ENCODE measurements at places on chromosomes 11 and 22.

DNA sequence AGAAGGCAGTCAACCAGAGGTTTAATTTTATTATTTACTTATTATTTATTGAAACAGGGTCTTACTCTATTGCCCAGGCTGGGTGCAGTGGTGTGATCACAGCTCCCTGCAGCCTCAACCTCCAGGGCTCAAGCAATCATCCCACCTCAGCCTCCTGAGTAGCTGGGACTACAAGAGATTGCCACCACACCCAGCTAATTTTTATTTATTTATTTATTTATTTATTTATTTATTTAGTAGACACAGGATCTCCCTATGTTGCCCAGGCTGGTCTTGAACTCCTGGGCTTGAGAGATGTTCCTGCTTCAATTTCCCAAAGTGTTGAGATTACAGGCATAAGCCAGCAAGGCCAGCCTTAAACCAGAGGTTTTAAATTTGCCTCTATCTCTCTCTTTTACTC is 83.1 kb downstream of the RCN1 start:
- DNase-seq: no peak

GRCh38 chr11:60750911-60751310 is 5.8 kb upstream of the MS4A15 start:
- DNase-seq: no peak

DNA sequence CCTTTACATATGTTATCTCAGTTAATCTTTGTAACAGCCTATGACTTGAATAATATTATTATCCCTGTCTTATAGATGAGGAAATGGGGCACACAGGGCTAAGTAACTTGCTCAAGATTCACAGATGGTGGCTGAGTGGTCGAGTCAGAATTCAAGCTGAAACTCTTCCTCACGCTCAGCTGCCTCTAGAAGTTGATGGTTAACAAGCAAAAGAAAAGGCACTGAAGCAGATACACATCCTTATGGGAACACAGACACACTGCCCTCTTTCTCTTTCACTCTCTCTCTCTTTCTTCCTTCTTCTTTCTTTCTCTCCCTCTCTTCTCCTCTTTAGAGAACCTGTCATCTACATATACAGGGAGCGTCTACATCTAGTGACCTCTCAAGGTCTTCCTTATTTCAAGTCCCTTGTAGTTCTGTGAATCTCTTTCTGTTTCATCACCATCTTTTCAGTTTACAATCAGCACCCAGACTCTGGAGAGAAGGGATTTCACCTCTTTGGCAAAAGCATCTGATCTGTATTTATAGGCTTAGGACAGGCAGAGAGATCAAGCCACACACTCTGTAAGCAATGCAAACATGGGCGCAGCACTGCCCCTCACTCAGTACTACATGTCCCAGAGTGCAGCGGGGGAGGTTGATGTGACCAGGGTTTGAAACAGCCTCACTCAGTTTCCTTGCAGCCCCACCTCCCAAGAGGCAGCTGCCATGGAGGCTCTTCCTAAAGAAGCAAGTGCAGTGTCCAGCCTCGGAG is 75.7 kb downstream of the GRAMD1B start:
- no peak for DNase-seq

DNA sequence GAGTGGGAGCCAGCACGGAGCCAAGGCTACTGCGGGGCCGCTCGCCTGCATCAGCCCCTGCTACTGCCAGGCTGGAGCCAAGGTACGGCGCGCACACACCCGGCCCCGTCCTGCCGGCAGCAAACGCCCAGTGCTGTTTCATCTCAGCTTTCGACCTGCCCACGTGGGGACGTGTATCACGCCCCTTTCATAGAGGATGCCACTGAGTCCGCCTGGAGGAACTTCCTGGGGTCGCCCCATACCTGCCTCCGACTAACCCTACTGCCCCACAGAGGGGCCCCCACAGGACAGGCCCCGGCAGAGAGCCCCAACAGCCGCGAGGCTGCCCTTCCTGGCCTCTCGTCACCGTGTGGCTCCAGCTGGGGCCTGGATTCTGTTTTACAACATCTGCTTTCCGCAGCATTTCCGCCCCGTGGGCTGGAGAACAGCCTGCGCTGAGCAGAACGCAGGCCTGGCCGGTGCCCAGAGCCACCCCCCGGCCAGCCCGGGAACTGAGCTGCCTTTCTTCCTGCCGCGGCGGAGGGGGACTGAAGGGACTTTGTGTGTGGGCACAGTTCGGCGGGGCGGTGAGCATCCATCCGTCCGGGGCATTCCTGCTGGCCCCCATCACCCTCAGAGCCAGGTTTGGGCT is 22.9 kb upstream of the ARHGAP8 start:
- DNase-seq: no peak

- no peak for DNase-seq
Measured at GRCh38 chr22:31122532-31123291, at the start of gene INPP5J. Gene INPP5J (plus strand): TSS chr22:31122966. CDS start chr22:31123015, 49 bp downstream.

GRCh38 chr11:111555255-111555654 is 14.7 kb downstream of the LAYN start:
- no peak for DNase-seq

GRCh38 chr11:120037111-120037510 is 100.8 kb downstream of the TRIM29 start:
- DNase-seq: no peak

DNA sequence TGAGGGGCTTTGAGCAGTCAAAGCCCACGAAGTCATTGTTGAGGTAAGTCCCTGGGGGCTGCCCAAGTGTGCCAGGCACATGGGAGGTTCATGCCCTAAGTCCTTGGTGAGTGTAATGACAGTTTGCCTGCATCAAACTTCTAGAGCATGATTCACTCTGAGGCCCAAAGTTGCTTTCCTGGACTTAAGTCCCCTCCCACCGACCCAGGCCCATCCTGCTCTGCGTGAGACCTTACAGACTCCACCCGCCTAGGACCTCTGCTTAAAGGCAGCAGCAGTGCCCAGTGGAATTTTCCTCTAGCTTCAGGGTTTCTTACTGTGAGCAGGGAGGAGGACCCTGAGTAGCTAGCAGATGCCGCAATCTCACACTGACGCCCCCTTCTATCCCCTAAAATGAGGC is 5.7 kb upstream of the PVALB start:
- no peak for DNase-seq

DNA sequence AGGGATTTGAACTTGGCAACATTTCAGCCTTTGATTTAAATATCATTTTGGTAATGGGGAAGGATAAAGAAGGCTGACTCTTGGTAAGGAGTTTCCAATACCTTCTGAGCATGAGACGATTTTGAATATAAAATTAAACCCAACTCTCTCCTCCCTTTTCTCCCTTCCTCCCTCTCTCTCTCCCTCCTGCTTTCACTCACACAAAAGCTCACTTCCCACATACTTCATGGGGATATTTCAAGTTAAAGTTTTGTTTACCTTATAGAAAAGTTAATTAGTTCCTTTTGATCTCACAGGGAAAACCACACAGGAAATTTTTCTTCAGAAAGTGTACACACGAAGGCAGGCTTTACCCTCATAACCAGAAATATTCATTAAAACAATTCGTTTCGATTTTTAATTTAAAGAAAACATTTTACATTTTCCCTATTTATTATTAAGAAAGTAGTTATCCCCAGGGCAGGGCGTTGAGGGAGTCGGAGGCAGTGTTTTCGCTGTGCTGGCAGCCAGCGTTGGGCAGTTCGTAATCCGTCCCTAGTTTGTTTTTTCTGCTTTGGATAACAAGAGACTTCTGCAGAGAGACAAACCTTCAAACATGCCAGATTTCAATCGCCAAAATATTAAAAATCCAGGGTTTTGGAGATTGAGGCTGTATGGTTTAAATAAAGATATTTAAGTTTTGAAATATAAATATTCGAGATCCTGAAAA is 25.3 kb upstream of the ALX4 start:
- no peak for DNase-seq

DNA sequence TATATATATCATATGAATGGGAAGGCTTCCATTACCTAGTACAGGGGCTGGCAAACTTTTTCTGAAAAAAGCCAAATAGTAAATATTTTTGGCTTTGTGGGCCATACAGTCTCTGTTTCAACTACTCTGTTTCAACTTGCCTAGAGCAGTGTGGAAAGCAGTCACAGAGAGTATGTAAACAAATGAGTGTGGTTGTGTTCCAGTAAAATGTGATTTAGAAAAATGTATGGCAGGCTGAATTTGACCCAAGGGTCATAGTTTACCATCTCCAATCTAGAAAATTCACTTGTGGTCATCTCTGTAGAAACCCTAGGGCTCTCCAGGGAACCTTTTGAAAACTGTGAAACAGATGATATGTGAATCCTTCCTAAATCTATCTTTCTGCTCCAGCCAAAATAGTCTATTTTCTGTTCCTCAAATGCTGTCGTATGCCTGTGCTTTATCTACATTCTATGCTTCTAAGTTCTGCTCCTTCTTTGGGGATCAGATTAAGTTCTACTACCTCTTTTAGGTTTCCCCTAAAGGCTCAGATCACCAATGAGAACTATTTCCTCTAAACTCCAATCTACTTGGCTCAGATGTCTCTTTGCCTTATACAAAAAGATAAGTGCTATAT is 356.2 kb downstream of the METTL15 start:
- no peak for DNase-seq

DNA sequence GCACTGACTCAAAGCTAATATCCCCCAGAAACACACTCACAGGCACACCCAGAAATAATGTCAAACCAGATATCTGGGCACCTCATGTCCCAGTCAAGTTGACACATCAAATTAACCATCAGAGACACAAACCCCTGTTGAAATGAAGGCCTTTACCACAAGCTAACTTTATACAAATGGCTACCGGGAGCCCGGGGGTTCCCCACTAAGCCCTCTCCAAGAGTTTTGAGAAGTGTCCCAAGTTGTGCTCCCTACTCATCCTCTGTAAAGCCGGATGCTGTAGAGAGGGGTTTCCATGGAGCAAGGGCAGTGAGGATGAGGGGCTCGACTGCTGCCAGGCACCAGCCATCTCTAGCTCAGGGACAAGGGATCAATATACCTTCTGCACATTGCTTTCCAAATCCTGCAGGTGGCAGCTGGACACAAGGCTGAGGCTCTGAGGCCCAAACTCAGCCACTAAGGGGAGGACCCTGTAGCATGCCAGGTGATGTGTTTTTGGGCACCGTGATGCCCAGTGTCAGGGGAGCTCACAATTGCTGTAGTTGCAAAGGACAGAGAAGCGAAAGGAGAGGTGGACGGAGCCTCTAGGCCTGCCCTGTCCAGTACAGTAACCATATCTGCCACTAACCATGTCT is 145.7 kb downstream of the TTC17 start:
- no peak for DNase-seq

- no peak for DNase-seq
Measured at GRCh38 chr22:47139013-47139789, 376.8 kb downstream of the TBC1D22A start.

- DNase-seq: no peak
Measured at GRCh38 chr11:92349486-92350156, 125.0 kb downstream of the FAT3 start.

DNA sequence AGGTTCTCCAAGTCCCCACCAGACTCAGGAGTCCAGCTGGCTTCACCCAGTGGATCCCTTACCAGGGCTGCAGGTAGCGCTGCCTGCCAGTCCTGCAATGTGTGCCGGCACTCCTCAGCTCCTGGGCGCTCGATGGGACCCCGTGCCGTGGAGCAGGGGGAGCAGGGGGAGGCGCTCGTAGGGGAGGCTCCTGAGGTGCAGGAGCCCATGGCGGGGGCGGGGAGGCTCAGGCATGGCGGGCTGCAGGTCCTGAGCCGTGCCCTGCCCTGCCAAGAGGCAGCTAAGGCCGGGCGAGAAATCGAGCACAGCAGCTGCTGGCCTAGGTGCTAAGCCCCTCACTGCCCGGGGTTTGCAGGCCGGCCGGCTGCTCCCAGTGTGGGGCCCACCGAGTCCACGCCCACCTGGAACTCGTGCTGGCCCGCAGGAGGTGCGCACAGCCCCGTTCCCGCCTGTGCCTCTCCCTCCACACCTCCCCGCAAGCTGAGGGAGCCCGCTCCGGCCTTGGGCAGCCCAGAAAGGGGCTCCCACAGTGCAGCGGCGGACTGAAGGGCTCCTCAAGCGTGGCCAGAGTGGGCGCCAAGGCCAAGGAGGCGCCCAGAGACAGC is 792.9 kb upstream of the CCDC179 start:
- no peak for DNase-seq

- no peak for DNase-seq
Measured at GRCh38 chr11:30313580-30313979, 9.3 kb upstream of the ARL14EP start.

GRCh38 chr11:29163231-29163630 is 853.6 kb downstream of the KCNA4 start:
- no peak for DNase-seq

GRCh38 chr11:65579291-65579690 is 3.4 kb downstream of the EHBP1L1 start:
- no peak for DNase-seq

DNA sequence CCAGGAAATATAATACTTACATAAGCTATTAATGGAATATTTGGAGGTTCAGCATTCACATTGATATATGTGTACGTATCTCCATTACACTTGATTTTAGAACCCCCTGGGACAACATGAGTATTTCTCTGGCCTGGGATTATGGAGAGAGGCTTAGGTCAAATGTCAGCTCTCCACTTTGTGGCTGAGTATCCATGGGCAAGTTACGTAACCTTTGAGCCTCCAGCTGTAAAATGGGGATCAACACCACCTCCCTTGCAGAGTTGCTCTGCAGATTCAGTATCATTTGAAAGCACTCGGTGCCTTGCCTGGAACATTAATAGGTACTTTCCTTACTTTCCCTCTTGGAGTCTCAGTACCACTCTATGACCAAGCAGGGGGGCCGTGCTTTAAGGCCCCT is 33.2 kb downstream of the C22orf31 start:
- DNase-seq: no peak

DNA sequence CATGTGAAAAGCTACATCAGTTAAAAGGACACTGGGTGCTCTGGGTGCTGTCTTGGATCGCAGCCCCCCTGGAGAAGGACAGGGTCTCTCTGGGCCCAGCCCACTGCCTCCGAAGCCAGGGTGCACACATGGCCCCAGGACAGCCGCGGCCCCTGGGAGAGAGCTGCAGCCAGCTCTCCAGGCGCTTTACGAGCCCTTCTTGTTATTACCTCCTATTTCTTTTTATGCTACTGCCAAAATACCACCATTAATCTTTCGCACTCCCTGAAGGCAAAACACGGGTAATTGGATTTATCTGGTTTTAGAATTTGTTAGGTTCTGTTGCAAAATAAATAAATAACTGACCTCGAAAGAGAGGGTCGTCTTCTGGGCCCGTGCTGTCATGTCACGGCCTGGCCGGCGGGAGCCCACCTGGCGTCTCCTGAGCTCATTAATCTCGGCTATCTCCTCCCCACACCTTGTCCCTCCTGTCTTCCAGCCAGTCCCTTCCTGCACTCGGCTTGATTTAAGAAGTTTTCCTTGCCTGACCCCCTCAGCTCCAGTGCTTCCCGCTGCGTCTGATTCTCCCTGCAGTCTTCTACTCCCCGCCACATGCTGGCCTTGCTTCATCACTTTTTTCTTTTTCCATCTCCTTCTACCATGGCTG is 611.7 kb downstream of the OPCML start:
- DNase-seq: no peak

- no peak for DNase-seq
Measured at GRCh38 chr11:48073031-48073861, 92.9 kb downstream of the PTPRJ start.

All from activated CD4-positive, alpha-beta memory T cell treated with anti-CD3 and anti-CD28 coated beads, Interleukin-2, amount 10 ng/mL, durations not matched to agents 7 days and 5 days (primary cell).